Mesenteric fat pad (tissue), 1 donor: ENCODE measurements at places on chromosomes 11 and 22.

GRCh38 chr11:66408488-66409214, 12.2 kb upstream of the NPAS4 start:
- DNase-seq, result peak; percentile 96

GRCh38 chr11:24521601-24522000, 24.7 kb downstream of the LUZP2 start:
- DNase-seq, result no peak

DNA sequence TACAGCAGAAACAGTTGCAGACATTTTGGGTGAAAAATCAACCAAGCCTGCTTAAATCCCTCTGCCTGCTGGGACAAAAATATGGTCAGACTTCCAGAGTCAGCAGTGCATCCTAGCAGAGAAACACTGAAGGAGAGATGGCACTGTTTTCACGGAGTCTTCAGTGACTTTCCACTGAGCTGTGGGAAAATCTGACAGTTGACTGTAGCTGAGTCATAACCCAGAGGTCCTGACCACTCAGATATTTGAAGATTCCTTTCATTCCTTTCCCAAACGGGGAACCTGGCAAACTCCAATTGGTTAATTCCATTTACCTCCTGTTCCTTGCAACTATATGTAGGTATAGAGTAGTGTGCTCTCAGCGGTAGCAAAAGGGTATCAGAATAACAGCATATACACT, 20.9 kb upstream of the UPB1 start:
- no peak for DNase-seq

DNA sequence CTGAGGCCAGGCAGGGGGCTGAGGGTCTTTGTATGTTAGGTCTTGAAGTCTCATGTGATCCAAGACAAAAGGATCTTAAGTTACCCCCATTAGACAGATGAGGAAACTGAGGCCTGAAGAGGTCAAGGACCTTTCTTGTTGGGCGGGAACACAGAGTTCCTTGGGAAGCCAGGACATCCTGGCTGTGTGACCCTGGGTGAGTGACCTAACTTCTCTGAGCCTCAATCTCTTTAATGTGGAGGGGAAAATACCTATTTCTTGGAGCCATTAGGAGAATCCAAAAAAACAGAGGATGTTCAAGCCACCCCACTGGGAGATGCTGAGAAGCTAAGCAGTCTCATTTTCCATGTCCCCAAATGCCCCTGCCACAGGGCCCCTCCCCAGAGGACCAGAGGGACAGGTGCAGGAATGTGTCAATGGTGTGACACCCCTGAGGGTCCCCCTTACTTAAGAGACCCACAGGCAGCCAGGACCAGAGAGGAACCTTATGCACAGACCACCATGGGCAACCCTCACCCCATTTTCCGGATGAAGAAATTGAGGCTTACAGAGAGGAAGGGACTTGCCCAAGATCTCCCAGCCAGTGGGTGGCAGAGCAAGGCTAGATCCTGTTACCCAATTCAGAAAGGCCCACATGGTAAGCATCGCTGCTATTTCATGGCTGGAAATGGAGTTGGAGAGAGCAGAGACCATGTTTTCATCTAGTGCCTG, 8.0 kb downstream of the RAC2 start:
- no peak for DNase-seq

- no peak for DNase-seq
Measured at GRCh38 chr11:952406-953385, 27.0 kb downstream of the AP2A2 start.

DNA sequence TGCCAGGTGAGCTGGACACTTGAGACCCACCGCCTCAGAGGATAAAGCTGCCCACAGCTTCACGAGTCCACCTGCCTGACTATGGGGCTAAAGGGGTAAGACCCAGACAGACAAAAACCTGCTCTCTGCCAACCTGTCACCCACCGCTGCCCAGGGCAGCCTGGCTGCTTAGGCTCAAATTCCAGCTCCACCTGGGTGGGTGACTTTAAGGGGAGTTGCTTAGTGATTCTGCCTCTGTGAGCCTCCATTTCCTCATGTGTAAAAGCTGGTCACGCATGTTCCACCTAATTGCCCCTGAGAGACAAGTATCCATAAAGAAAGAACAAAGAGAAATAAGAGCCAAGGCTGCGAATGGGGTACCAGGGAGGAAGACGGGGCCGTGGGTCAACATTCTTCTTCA, 3.7 kb upstream of the CASTOR1 start:
- DNase-seq, result no peak

DNA sequence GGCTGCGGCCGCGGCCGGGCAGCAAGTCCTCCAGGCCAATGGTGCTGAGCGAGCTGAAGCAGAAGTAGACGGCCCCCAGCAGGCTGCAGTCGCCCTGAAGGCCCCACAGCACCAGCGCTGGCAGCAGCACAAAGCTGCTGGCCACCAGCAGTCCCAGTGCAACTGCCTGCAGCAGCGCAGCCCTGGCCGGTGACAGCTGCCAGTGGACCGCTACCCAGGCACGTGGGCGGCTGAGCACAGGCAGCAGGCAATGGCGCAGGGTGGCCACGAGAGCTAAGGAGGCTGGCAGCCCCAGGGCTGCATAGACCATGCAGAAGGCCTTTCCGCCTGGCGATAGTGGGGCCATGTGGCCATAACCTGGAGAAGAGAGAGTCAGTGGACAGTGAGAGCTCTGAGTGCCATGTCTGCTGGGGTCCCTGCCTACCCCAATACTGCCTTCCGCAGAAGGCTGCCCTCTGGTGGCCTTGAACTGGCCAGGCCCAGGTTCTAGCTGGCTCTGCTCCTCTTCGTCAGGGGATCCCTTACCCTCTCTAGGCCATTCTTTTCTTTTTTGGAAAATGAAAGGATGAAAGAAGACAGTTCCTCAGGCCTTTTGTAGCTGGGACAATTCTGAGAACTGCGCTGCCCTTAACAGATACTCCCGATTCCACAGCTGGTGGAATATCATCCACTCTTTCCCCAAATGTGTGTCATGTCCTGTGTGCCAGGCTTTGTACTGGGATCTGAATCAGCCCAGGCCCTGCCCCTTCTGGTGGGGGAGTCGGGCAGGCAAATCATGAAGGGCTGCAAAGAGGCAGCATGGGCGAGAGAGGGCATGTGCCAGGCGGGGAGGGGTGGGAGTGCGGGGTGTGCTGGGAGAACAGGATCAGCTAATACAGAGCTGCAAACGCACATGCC, 1.8 kb downstream of the KCNK7 start:
- DNase-seq, result no peak

GRCh38 chr11:134558916-134559601, 147.0 kb upstream of the B3GAT1 start:
- peak; percentile 35 for DNase-seq

DNA sequence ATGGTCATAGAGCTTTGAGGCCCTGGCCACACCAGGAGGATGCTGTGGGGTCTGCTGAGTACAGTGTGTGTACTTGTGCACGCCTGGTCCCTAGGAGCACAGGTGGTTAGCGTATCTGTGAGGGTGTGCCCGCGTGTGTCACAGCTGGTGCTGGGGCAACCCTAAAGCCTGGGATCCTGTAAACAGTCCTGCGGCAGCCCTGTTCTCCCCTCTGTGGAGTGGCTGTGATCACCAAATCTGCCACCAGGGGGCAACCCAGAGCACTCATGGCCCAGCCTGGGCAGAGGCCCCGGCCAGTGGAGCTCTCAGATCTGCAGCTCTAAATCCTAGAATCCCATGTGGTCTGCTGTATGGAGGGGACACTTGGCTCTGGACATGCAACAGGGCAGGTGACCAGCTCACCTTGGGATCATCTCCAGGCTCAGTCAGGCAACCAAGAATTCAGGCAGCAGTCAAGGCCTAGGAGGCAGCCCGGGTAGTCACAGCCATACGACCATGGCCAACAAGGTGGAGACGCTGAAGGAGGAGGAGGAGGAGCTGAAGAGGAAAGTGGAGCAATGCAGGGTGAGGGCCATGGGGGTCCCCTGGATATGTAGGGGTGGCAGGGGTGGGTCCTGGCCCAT, 3.9 kb downstream of the SH3BP1 start:
- peak; percentile 95 for DNase-seq

DNA sequence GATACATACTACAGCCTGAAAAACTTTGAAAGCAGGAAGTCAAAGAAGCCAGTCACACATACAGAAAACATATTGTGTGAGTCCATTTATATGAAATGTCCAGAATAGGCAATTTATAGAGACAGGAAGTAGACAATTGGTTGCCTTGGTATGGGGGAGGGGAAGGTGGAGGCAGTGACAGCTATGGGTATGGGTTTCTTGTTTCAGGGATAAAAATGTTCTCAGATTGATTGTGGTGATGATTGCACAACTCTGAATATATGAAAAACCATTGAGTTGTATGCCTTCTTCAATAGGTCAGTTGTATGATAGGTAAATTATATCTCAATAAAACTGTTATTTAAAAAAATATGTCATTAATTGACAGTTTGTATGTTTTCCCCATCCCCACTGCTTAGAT, 137.6 kb downstream of the SNX19 start:
- no peak for DNase-seq

DNA sequence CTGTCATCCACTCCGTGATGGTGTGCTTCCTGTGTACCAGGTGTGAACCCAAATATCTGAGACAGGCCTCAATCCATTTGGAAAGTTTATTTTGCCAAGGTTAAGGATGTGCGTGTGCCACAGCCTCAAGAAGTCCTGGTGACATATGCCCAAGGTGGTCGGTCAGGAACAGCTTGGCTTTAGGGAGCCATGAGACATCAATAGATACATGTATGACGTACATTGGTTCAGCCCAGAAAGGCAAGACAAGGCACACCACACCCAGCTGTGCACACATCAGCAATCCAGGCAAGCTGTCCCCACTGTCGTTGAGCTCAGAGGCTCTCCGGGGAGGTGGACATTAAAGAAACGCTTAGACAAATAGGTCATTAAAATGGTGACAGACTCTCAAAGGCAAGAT, 56.8 kb upstream of the SHANK2 start:
- peak; percentile 72 for DNase-seq

DNA sequence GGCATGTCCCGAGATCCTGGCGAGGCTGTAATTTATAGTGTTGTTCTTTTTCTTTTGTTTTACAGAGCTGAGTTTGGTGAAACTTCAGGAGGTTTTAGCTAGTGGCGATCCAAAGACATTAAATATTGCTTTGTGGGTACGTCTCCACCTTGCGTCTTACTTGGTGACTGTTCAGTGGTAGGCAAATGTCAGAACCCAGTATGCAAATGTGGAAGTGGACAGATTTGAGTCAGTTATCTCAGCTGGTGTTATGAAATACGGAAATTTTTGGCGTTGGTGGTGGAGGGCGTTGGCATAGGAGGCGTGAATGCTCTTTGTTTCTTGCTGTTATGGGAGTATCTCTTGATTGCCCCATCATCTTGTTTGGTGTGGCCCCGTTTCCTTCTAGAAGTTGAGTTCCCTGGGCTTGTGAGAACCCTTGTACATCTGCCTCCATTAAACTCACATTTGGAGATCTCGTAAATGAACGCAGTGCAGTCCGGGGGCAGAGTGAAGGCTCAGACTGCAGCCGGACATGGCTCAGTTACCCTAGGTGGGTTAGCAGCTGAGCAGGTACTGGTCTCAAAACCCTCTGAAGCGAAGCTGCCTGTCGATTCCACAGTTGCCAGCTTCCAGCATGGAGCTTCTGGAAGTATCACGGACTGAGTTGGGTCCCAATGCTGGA, 39.9 kb downstream of the PTPRJ start:
- DNase-seq, result no peak

GRCh38 chr22:32245042-32245441, 10.1 kb downstream of the SLC5A4 start:
- no peak for DNase-seq

DNA sequence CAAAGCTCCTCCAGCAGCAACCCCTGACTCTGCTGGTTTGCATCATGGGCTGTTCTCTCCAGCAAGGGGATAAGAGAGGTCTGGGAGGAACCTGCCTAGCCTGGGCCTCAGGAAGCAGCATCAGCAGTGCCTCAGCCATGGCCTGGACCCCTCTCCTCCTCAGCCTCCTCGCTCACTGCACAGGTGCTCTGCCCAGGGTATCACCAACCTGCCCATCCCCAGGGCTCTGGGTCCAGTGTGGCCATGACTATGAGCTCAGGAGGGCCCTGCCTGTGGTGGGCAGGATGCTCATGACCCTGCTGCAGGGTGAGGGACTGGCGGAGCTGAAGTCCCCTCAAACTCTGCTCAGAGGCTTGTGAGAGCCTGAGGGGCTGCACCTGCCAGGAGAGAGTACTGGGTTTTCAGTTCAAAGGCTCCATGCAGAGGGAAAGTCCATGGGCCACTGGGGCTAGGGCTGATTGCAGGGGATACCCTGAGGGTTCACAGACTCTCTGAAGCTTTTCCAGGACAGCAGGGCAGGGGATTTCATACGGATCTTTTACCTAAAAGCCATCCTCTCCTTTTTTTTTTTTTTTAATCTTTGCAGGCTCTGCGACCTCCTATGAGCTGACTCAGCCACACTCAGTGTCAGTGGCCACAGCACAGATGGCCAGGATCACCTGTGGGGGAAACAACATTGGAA, 115.8 kb upstream of the IGLL5 start:
- peak; percentile 68 for DNase-seq

GRCh38 chr22:45572444-45572843, 69.8 kb downstream of the FBLN1 start:
- DNase-seq, result no peak

DNA sequence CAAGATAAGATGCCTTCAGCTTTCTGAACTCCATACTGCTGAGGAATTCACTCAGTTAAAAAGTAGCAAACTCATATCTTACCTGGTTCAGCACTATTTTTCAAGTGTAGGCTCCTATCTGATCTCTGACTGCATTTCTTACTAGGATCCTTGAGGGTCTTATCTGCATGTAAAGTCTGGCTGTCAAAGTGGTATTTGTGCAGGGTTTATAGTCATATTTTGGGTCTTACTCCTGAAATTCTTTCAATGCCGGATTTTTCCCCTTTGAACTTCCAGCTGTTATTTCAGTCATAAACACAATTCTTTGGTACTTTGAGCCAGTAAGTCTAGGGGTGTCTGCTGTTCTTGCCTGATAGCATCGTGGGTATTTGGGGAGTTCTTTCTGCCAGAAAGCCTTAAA, 25.3 kb upstream of the NOX4 start:
- no peak for DNase-seq

DNA sequence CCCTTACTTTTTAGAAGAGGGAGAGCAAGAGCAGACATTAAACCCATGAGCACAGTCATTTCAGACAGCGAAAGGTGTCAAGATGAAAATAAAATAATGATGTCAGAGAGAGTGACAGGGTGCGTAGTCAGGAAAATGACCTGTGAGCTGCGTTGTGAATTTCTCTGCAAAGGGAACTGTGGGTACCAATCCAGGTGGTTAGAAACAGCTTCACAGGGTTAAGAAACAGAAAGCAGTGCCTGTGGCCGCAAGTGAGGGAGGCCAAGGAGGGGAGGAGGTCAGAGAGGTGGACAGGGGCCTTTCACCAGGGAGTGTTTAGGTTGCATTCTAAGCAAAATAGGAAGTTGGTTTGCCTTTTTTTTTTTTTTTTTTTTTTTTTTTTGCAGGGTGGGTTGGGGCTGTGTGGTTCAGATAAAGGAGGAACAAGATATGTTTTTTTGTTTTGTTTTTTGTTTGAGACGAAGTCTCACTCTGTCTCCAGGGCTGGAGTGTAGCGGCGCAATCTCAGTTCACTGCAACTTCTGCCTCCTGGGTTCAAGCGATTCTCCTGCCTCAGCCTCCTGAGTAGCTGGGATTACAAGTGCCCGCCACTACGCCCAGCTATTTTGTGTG, 7.9 kb downstream of the TIGD3 start:
- DNase-seq, result no peak
